ENCODE measurements at places on chromosomes 4 and X. TPM values are rescaled to one million over a fixed set of nuclear protein-coding genes. Genes with fewer than 3 reads are reported as not detected.

The CASP3 gene
- 42.8 TPM for total RNA-seq

The IRAK1 gene
- 9.5 TPM for total RNA-seq

The LRIT3 gene
- total RNA-seq = 0.16 TPM

The STARD8 gene
- 6.5 TPM for total RNA-seq

The PLP1 gene
- 68.2 TPM for total RNA-seq

The C1QTNF7 gene
- total RNA-seq = 48.2 TPM

The IL2RG gene
- 1.2 TPM for total RNA-seq

The SASH3 gene
- total RNA-seq = 2.6 TPM

The NAT8L gene
- total RNA-seq = 0.16 TPM

The SMARCA1 gene
- 96.0 TPM for total RNA-seq

The HMGB3 gene
- 12.3 TPM for total RNA-seq

The FDCSP gene
- total RNA-seq = 1.7 TPM

The STS gene
- 11.8 TPM for total RNA-seq

The FGG gene
- not detected for total RNA-seq

The CSAG3 gene
- not detected for total RNA-seq

The DNAAF6 gene
- not detected for total RNA-seq

The RAB39B gene
- 1.4 TPM for total RNA-seq

The IDS gene
- 44.3 TPM for total RNA-seq

The ALB gene
- 0.32 TPM for total RNA-seq

The RAB33A gene
- total RNA-seq = 2.5 TPM

The USP26 gene
- not detected for total RNA-seq

The PAGE4 gene
- 13.3 TPM for total RNA-seq

The CT45A1 gene
- not detected for total RNA-seq

The NKX6-1 gene
- not detected for total RNA-seq

The SLC4A4 gene
- 11.7 TPM for total RNA-seq

The NR0B1 gene
- not detected for total RNA-seq
